ENCODE measurements at places on chromosomes 7 and 10.

DNA sequence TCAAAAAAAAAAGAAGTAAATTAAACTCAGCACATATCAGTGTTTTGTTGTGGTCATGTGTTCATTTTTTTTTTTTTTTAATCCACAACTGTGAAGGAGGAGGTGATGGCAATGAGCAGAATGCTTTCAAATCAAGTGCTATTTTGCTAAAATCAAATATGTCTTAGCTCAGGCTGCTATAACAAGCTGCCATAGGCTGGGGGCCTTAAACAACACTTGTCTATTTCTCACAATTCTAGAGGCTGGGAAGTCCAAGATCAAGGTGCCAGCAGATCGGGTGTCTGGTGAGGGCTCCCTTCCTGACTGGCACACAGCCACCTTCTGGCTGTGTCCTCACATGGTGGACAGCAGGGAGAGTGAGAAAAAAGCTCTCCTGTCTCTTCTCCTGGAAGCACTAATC lies 203.9 kb downstream of the FAM107B start:
- DNase-seq, result no peak

GRCh38 chr7:18213652-18214051 lies 186.0 kb upstream of the PRPS1L1 start:
- DNase-seq, result no peak

DNA sequence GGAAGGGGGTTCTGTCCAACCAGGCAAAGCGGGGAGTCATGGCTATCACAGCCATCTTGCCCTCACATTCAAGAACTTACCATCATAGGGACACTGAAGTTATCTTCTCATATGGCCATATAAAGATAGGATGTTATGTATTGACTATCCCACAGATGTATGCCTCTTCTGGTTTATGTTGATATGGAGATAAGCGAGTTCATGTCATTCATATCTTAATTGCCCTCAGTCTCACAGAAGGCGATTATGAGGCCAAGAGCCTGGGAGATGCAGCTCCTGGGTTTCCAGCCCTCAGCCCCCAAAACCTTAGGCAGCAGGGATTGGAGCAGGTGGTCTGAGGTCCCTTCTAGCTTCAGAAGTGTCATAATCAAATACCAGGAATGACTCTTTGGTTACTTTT lies 8.5 kb upstream of the ANKRD61 start:
- no peak for DNase-seq

DNA sequence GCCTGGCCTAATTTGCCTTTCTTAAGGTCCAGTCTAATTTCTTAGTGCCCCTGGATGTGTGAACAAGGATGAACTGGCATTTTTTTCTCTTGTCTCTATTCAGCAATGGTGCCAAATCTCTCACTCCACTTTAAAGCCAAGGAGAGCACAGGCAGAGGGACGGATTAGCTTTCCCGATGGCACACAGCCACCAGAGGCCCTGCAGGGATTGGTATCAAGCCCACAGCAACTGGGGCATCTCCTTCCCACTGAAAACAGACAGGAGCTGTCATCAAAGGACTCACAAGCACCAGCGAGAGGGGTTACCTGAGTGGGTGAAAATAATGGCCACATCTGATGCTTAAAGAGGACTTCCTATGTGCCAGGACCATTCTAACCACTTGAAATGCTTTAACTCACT lies 83.1 kb downstream of the ITIH5 start:
- DNase-seq, result no peak

DNA sequence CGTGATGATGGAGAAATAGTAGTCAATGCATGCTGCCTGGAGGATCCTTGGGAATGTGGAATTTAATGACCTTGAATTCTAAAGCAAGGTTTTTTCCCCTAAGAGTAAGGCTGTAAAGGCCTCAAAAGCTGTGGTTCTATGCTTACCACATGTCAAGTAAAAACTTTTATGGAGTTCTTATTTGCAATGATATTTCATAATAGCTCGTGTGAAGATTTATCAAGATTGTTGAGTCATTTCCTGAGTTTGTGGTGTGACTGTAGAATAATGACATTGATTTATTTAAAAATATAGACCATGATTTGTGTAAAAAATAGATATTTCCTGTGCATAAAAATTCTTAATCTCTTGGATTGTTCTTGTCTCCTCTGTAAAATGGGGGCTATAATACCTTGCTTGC lies 67.5 kb upstream of the SORCS1 start:
- no peak for DNase-seq

DNA sequence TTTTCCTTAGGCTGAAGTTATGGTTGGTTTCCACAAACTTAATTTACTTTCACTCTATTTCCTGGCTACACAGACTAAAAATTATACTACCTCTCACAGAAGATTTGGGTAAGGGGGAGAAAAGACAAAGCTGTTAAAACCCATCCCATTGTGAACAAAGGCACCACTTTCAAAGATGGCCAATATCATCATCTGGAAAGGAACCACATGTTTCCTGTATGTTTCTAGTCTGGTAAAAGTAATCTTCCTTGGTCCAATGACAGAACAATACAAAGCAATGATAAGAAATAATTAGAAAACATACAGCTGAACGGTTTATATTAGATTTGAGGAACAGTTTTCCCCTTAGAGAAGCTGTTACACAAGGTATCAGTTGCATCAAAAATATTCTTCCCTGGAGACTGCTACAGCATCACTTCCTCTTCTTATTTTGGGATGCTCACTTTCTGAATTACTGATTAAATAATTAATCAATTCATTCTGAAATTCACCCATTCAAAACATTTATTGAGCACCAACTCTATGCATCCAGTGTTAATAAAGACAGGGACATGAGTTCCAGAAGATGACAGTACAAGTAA lies 8.5 kb upstream of the SFR1 start:
- DNase-seq, result no peak

- no peak for DNase-seq
Measured at GRCh38 chr7:39271402-39271801, 293.7 kb downstream of the POU6F2 start.

DNA sequence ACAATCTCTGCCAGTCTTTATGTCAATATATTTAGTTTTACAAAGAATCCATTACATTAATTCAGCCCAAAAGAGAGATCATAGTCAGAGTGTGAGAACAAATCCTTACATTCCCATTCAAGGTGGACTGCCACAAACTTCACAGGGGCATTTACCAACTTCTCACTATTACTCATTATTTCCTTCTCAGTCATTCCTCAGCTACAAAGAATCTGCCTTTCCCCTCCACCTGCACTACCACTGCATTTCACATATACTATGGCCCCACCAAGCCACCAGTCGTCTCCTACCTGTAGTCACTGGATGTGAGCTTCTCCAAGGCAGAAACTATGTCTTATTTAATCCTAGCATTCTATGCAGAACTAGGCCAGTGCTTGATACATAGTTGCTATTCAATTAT lies 94.3 kb downstream of the USP6NL start:
- no peak for DNase-seq

DNA sequence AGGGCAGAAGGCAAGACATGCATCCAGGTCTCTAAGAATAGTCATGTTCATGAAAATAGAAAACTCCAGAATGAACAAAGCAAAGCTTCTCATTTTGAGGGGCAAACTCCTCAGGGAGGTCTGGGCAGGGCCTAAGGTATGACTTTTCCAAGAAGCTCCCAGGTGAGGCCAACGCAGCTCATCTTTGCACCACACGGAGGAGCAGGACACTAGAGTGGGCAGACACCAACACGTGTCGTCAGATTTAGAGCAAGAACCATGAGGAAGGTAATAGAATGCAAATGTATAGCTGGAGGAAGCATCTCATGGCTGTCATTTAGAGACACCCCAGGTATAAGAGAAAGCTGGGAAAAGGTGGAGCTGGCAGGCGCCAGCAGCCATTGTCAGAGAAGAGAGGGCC lies 95.7 kb downstream of the WDFY4 start:
- no peak for DNase-seq

Data from activated CD4-positive, alpha-beta T cell treated with anti-CD3 and anti-CD28 coated beads for 24 hours (primary cell).